ENCODE measurements at places on chromosomes 3 and 15.

DNA sequence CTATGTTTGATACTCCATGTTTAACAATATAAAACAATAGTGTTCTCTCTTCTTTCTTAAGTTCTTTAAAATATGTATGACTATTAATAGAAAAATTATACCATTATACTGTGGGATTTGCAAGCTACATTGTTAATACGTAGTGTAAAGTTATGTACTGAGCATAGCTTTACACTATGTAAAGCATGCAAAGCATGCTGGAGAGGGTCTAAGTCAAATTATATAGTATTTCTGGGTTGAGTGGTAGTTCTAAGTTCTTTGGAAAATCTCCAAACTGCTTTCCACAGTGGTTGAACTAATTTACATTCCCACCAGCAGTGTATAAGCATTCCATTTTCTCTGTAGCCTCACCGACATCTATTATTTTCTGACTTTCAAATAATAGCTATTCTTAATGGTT lies 253.0 kb downstream of the RAP2B start:
- no peak for DNase-seq

- DNase-seq: peak; percentile 55
Measured at GRCh38 chr3:132730891-132731580, 8.8 kb upstream of the NPHP3 start.

GRCh38 chr3:125239266-125239665 lies 26.7 kb upstream of the SLC12A8 start:
- no peak for DNase-seq

- DNase-seq: no peak
Measured at GRCh38 chr3:7489417-7489816, 628.5 kb downstream of the GRM7 start.

- no peak for DNase-seq
Measured at GRCh38 chr3:194312186-194312742, 38.9 kb downstream of the CPN2 start.

GRCh38 chr3:93904568-93904967 lies 69.1 kb downstream of the PROS1 start:
- no peak for DNase-seq
